Aorta (tissue), 5 donors: ENCODE measurements at places on chromosomes 12 and 14. TPM values are rescaled to one million over a fixed set of nuclear protein-coding genes. Genes with fewer than 3 reads are reported as not detected.

- no peaks in the 10 kb centered on the region for H3K27me3 ChIP-seq
- no peaks in the 10 kb centered on the region for H3K4me1 ChIP-seq
- no peak overlapping the region for H3K27ac ChIP-seq
- no peak for DNase-seq
- no peak overlapping the region for H3K4me3 ChIP-seq
Measured at GRCh38 chr14:106662936-106663550, 1136.7 kb downstream of the TMEM121 start.

Gene ATL1
- total RNA-seq, result 9.2 TPM

DNA sequence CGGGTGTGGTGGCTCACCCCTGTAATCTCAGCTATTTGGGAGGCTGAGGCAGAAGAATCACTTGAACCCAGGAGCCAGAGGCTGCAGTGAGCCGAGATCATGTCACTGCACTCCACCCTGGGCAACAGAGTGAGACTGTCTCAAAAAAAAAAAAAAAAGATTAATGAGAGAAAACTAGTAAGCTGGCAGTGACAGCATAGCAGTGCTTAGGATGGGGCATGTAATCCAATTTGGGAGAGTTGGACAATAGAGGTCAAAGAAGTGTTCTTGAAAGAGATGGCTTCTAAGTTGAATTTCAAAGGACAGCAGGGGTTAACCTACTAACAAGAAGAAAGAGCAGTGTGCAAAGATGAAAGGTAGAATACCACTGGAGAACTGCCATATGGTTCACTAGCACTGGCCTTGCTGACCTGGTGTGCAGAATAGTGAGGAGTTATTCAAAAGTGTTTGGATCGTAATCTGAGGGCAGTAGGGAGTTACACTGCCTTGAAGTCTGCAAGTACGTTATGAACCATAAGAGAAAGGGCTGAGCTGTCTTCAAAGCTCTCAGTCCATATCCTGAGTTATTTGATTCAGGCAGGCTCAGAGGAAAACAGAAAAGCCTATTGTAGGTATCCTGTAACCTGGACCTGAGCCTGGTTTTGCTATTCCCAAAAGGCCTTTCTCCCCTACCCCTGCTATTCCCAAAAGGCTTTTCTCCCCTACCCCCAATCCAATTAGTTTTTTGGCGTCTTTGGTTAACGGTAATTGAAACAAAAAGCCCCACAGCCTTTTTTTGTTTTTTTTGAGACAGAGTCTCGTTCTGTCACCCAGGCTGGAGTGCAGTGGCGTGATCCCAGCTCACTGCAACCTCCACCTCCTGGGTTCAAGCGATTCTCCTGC lies 3.4 kb downstream of the XPOT start:
- no peak for DNase-seq
- H3K4me3 ChIP-seq, result no peak overlapping the region
- H3K27me3 ChIP-seq, result no peaks in the 10 kb centered on the region
- H3K4me1 ChIP-seq, result no peaks in the 10 kb centered on the region

DNA sequence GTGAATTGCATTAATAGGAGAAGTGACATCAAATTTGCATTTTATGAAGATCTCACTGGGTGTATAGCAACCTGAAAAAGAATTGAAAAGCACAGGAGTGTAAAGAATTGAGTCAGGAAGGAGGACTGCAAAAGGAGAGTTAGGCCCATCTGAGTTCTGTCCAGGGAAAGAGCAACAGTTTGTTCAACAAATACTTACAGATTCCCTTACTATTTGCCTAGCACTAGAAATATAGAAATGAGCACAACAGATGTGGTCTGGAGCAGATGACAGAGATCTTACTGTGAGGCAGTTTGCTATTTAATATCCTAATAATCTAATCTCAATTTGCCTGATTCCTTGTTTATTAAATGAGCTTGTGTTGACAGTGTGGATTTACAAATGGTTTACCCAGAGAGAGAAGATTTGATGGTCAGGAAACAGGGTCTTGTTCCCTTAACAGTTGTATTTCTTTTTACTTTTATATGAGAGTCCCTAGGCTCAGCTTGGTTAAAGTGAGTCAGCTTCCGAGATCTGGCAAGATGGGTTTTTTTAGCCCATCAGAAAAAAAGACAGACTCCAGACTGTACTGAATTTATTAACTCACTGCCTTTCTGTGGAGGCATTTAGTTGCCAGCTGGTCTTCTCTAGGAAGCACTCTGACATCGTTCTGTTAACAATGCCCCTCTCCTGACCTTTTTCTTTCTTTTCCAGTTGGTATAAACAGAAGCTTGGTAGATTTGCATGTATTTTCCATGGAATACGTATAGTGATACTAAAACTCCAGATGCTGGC lies 229.7 kb downstream of the TTC6 start:
- no peak overlapping the region for H3K4me3 ChIP-seq
- no peaks in the 10 kb centered on the region for H3K27me3 ChIP-seq
- H3K4me1 ChIP-seq, result no peaks in the 10 kb centered on the region
- no peak for DNase-seq

Gene WSCD2
- 5.6 TPM for total RNA-seq

DNA sequence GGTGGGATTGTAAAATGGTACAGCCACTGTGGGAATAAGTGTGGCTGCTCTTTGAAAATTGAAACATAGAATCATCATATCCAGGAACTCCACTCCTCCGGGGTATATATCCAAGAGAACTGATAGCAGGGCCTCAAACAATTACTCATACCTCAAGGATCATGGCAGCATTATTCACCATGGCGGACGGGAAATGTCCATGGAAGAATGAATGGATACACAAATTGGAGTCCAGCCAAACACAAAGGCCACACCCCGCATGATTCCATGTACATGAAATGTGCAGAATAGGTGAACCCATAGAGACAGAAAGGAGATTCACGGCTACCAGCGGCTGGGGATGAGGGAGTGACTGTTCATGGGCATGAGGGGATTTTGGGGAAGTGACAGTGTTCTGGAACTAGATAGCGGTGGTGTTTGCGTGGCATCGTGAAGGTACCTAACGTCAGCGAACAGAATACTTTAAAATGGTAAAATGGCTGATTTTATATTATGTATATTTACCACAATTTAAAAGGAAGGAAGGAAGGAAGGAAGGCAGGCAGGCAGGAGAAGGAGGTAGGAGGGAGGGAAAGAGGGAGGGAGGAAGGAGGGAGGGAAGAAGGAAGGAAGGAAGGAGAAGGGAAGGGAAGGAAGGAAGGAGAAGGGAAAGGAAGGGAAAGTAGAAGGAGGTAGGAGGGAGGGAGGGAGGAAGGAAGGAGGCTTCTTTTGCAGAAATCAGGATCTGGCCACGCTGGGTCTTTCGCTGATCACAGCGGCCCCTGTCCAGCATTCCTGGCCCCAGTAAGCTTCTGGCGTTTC lies 14.1 kb upstream of the NCOR2 start:
- DNase-seq, result no peak
- no peaks in the 10 kb centered on the region for H3K36me3 ChIP-seq
- H3K27me3 ChIP-seq, result no peaks in the 10 kb centered on the region
- H3K4me3 ChIP-seq, result no peak overlapping the region
- no peaks in the 10 kb centered on the region for H3K4me1 ChIP-seq

DNA sequence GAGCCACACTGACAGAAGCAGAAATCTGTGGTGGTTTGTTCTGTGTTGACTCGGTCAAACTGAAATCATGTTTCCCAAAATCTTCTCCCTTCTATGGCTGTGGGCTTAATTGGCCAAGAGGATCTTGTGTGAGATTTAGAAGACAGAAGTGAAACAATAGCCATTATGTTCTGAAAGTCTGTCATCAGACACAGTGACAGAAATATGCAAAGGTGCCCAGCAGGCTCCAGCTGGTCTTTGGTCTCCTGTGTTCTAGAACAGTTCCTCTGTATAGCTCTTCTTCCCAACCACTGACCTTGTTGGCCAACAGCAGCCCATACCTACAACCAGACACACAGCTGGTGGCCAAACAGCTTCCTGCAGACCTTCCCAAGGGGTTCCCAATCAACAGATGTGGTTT lies 25.0 kb upstream of the COCH start:
- H3K27me3 ChIP-seq, result no peaks in the 10 kb centered on the region
- no peak for DNase-seq
- no peaks in the 10 kb centered on the region for H3K4me1 ChIP-seq
- no peaks in the 10 kb centered on the region for H3K36me3 ChIP-seq

DNA sequence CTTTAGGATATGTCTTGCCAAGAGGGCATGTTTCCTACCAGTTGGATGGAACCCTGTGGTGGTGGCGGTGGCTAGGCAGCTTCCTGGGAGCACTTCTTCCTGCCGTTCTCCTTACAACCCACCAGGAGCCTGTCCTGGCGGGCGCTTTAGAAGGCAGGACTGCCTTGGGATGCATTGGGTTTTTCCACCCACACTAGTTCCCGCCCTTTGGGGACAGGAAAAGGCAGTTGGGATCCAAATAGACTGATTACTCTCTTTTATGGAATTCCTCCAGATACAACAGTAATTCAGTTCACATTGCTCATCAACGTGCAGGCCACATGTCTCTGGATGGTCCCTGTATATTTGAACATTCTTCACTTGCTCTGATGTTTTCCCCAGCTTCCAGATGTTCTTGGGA lies 305.7 kb upstream of the SSTR1 start:
- H3K36me3 ChIP-seq, result no peaks in the 10 kb centered on the region
- no peaks in the 10 kb centered on the region for H3K27me3 ChIP-seq
- no peaks in the 10 kb centered on the region for H3K4me1 ChIP-seq
- H3K27ac ChIP-seq, result no peak overlapping the region

- no peak overlapping the region for H3K27ac ChIP-seq
- no peak overlapping the region for H3K4me3 ChIP-seq
- no peaks in the 10 kb centered on the region for H3K27me3 ChIP-seq
- no peak for DNase-seq
- H3K4me1 ChIP-seq, result no peaks in the 10 kb centered on the region
Measured at GRCh38 chr12:11943919-11944700, 126.6 kb upstream of the BCL2L14 start.

DNA sequence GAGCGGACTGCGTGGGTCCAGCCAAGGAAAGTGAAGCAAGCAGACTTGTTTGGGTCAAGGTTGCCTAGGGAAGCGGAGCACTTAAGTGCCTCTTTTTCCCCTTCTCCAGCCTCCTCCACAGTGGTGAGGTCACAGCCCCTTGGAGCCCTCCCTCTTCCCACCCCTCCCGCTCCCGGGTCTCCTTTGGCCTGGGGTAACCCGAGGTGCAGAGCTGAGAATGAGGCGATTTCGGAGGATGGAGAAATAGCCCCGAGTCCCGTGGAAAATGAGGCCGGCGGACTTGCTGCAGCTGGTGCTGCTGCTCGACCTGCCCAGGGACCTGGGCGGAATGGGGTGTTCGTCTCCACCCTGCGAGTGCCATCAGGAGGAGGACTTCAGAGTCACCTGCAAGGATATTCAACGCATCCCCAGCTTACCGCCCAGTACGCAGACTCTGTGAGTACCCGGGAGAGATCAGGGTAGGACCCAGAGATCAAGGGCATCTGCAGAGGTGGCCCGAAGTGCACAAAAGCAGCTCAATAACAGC lies at the start of gene TSHR:
TSHR (plus strand) TSS at position 206 of the 526 bp plus-strand sequence; CDS start at position 266, 60 bp downstream.
- H3K4me1 ChIP-seq, result no peaks in the 10 kb centered on the region
- H3K27ac ChIP-seq, result no peak within 1 kb of the TSS
- no peaks in the 10 kb centered on the region for H3K27me3 ChIP-seq
- H3K36me3 ChIP-seq, result no peaks in the 10 kb centered on the region
- DNase-seq, result no peak

- no peak for DNase-seq
- no peaks in the 10 kb centered on the region for H3K4me1 ChIP-seq
- no peaks in the 10 kb centered on the region for H3K36me3 ChIP-seq
- no peaks in the 10 kb centered on the region for H3K27me3 ChIP-seq
Measured at GRCh38 chr14:23181453-23181852, 2.0 kb downstream of the SLC7A8 start.

DNA sequence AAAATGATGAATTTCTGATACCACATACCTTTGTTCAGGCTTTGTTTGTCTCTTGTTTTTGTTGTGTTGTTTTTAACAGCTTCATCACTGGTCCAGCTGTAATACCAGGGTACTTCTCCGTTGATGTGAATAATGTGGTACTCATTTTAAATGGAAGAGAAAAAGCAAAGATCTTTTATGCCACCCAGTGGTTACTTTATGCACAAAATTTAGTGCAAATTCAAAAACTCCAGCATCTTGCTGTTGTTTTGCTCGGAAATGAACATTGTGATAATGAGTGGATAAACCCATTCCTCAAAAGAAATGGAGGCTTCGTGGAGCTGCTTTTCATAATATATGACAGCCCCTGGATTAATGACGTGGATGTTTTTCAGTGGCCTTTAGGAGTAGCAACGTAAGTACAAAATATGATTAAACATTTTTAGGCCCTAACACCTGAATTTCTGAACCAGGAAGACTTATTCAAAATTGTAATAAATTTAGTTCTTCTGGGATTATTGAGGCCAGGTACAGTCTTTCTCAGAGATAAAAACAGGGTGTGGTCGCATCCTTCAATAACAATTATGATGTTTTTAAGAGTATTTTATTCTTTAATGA lies 22.4 kb downstream of the RXYLT1 start:
- H3K27ac ChIP-seq, result no peak overlapping the region
- H3K4me3 ChIP-seq, result no peak overlapping the region
- no peaks in the 10 kb centered on the region for H3K27me3 ChIP-seq
- H3K4me1 ChIP-seq, result no peaks in the 10 kb centered on the region
- no peak for DNase-seq

GRCh38 chr12:114875313-114875712 lies 191.3 kb upstream of the TBX3 start:
- no peaks in the 10 kb centered on the region for H3K27me3 ChIP-seq
- no peak overlapping the region for H3K4me3 ChIP-seq
- H3K4me1 ChIP-seq, result no peaks in the 10 kb centered on the region

DNA sequence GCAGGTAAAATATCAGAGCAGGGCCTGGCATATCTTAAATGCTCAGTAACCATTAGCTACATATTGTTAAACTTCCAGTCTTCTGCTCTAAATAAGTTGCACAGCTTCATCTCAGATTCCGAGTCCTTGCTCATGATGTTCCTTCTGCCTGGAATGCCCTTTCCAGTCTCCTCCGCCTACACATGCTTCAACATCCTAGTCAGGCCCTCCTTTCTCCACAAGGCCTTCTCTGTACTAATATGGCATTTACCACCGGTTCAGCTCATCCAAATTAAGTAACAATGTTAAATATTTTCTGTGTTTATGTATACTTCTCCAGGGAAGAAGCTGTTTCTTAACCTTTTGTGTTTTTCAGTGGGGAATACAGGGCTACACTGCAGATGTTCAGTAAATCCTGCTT lies 8.5 kb downstream of the DHH start:
- H3K4me1 ChIP-seq, result no peaks in the 10 kb centered on the region
- no peaks in the 10 kb centered on the region for H3K27me3 ChIP-seq
- H3K36me3 ChIP-seq, result no peaks in the 10 kb centered on the region
- DNase-seq, result no peak

Gene PTPRB
- 53.2 TPM for total RNA-seq

DNA sequence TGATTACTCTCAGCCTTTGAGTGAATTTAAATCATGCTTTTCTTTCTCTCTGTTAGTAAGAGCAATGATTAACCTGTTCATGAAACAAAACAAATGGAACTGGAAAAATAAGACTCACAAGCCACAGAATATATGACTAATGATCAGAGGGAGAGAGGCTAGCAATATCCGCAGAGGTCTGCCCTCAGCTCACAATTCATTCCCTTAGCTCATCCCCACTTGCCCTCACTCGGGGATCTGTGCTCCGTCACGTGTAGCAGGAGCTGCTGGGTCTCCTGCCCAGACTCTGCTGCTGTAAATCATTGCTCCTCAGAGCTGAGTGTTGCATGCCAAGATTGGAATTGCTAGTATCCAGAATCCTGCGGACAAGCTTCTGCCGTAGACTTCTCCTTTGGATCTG lies 53.1 kb upstream of the GNG2 start:
- no peak overlapping the region for H3K4me3 ChIP-seq
- no peak for DNase-seq
- no peaks in the 10 kb centered on the region for H3K4me1 ChIP-seq
- H3K27ac ChIP-seq, result no peak overlapping the region
- H3K36me3 ChIP-seq, result no peaks in the 10 kb centered on the region

Gene BCL2L2
- 68.6 TPM for total RNA-seq

GRCh38 chr12:55847603-55848291 lies 5.0 kb upstream of the MMP19 start:
- no peaks in the 10 kb centered on the region for H3K4me1 ChIP-seq
- no peaks in the 10 kb centered on the region for H3K27me3 ChIP-seq
- H3K4me3 ChIP-seq, result no peak overlapping the region
- no peaks in the 10 kb centered on the region for H3K36me3 ChIP-seq

Gene P2RX2
- not detected for total RNA-seq
